ENCODE measurements at places on chromosomes 7 and 10.

- DNase-seq, result peak; percentile 17
Measured at GRCh38 chr10:97333601-97334369, 744 bp downstream of the FRAT2 start.

DNA sequence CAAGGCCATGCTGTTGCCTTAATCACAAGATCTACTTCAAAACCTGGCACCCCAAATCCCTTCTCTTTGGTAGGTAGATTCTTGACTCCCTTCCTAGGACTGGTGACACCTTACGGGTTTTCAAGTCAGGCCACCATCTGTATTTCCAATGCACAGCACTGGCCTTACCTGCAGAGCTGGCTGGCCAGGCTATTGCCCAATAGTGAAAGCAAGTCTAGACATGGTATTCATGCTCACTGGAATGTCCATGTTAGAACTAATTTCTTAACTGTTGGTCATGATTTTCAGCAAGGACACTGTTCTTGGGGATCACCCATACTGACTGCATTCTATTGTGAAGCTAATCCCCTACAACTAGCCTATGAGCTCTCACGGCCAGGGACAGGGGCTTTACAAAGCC, 313.1 kb upstream of the RNF32 start:
- no peak for DNase-seq

GRCh38 chr7:106165337-106165736, 53.2 kb upstream of the SYPL1 start:
- no peak for DNase-seq

DNA sequence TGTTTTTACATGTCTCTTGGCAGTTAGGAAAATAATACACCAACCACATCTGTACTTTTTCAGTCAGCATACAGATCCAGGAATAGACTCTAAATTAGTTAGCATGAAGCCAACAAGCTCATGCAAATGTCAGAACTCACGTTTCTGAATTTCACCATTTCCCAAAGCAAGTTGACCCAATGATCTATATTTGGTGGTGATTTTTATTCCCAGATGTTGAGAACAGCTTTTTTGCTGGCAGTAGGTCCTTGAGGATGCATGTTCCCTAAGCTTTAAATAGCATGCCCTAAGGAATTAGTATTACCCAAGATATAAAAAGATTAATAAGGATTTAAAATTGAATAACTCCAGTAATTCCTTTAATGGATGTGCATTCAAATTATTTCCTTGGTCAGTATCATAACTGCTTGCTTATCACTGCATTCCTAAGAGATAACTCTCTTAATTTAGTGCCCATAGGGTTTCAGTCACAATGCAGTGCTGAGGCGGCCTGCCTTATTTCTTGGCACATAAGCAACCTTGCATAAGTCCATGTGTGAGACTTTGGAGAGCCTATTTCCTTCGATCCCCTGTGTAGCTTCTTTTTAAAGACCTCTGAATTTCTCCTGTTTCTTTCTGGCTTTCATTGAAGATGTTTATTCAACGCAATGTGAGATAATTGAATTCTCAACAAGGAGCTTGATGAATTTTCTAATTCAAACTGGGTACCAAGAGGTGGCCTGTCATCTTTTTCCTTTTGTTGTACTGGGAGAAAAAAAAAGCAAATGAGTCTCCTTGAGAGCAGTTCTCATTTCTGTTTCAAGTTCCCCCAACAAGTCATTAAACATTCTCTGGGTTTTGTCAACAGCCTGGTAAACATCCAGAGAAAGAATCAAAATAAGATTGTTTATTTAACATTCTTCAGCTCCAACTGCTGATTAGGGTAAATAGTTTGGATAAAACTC, 135.3 kb upstream of the MEOX2 start:
- DNase-seq, result no peak

GRCh38 chr10:49612513-49613164, 1.2 kb upstream of the CHAT start:
- DNase-seq, result no peak

GRCh38 chr10:77613476-77614130, 24.0 kb downstream of the KCNMA1 start:
- DNase-seq, result no peak

DNA sequence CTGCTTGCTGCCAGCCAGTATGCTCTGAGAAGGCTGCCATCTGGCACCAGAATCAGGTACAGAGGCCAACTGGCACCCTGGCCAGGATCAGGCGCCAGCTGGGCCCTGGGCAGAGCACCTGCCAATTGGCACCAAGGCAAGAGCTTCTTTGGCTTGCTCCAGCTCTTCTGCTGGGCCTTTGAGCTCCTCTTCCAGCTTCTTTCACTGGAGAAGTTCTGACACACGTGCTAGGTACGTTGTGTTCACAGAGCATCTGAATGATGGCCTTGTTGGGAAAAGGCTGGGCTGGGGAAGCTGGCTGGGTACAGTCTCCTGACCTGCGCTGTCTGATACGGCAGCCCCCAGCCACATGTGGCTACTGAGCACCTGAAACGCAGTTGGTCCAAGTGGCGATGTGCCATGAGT, 31.7 kb upstream of the OPALIN start:
- no peak for DNase-seq
